DMS53 (cell line): ENCODE measurements at places on chromosomes 4 and X.

- peak; percentile 9 for DNase-seq
Measured at GRCh38 chr4:154208424-154208823, 283.2 kb downstream of the DCHS2 start.

DNA sequence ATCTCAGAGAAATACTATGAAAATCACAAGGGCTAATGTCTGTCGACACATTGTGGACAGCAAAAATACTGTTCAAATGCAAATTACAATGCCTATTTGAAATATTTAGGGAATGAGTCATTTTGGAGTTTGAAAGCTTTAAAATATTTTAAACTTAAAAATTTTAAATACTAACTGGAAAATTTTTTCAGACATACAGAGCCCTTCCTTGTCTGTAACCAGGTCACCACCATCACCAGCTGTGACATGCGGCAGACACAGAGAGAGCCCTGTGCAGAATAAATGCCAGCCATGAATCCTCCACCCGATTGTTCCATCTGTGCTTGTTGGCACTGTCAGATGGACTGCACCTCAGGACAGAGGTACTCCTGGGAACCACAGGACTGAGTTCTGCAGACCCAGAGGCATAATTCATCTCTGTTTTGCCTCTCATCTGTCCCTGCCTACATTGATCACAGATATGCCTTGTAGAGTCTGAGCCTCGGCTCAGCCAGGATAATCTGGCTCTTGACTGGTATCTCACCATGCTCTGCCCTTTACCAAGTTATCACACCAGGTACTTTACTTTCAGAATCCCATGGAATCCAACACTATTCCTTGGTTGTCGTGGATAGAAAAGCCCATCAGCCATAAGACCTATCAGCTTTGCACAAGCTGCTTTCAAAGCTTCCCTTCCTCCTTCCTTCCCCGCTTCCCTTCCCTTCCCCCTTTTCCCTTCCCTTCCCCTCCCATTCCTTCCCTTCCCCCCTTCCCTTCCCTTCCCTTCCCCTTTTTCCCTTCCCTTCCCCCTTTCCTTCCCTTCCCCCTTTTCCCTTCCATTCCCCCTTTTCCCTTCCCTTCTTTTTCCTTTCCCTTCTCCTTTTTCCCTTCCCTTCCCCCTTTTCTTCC, 67.2 kb downstream of the TBC1D9 start:
- DNase-seq: no peak

- DNase-seq: no peak
Measured at GRCh38 chr4:105461221-105461620, 12.6 kb downstream of the PPA2 start.

DNA sequence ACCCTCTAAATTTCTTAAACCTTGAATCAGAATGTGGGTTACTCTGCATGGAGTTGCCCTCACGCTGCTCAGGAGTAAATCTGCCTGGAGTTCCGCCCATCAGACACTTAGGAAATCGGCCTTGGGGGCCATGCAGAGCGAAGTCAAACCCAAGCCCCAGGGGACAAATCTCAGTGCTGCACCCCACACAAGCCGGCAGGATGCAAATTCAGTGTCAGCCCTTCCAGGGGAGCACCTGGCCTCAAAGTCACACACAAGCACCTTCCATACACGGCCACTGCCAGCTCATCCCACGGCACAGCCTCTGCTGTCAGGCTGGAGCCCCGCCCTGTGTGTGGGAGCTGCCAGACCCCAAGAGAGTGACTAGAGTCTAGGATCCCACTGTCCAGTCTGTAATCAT, 27.4 kb downstream of the RNF212 start:
- no peak for DNase-seq

DNA sequence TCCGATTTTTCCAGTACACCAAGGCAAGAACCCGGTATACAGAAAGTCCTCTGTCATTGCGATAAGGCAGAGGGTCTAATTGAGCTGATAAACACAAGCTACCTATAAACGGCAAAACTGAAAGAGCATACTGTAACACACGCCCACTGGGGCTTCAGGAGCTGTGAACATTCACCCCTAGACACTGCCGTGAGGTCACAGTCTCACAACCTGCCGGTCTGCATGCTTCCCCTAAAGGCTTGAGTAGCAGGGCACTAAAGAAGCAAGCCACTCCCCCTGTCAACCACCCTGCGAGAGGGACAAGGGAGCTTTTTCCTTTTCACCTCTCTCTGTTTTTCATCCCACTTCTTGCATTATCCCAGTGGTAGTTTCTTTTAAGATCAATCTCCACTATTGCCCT, 22.4 kb upstream of the F9 start:
- DNase-seq: no peak

DNA sequence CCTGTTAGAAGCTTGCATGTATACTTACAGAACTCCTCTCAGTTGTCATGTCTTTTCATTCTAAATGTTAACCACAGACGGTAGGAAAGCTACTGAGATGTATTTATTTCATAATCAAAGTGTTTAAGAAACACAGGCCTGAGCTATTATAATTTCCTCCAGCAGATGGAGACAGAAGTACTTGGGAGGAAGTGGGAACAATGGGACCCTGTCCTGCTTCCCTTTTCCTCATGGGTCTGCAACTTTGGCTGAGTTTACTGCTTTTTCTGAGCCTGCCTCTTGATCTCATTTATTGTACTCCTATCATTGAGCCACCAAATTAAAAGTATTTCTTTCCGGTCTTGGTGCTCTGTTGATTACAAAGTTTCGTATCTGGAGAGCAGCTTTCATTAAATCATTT, 67.7 kb upstream of the SPANXN2 start:
- DNase-seq: peak; percentile 77

DNA sequence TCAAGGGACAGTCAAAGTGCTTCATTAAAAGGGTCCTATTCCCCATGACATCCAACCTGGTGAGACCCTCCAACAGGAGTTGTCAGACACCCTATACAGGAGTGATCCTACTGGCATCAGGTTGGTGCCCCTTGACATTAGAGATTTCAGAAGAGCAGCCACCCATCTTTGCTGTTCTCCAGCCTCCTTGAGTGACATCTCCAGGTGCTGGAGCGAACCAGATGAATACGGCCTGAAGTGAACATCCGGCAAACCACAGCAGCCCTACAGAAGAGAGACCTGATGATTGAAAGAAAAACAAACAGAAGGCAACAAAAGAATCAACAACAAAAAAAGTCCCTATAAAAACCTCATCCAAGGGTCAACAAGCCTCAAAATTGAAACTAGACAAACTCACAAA, 146.1 kb upstream of the PBDC1 start:
- DNase-seq: no peak

DNA sequence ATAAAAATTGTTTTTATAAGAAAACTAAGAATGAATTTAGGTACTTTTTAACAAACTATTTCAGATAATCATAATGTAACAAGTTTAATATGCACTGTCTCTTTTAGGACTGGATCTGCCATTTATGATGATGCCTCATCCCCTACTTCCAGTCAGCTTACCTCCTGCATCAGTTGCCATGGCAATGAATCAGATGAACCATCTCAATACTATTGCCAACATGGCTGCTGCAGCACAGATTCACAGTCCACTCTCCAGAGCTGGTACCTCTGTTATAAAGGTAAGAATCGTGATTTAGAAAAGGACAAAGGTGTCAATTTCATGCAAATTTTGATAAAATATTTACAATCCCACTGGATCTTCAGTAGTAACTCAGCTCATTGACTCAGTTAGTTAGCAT, 566.2 kb downstream of the DACH2 start:
- DNase-seq: peak; percentile 0

DNA sequence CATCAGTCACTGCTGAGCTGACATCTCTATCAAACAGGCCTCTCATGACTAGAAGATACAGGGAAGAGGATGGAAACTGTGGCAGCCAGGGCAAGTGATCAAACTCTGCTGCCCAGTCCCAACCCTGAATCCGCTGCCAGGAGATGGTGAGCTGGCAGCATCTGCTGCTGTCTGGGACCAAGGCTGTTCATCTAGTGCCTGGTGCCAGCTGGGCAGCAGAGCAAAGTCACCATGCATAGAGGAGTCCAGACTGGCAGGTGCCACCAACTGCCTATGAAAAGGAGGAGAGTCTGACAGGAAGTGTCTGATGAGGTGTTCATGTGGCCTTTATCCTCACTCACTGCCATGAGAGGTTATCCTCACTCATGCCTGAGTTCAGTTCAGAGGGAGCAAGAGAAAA, 518.9 kb downstream of the MID1IP1 start:
- peak; percentile 81 for DNase-seq

DNA sequence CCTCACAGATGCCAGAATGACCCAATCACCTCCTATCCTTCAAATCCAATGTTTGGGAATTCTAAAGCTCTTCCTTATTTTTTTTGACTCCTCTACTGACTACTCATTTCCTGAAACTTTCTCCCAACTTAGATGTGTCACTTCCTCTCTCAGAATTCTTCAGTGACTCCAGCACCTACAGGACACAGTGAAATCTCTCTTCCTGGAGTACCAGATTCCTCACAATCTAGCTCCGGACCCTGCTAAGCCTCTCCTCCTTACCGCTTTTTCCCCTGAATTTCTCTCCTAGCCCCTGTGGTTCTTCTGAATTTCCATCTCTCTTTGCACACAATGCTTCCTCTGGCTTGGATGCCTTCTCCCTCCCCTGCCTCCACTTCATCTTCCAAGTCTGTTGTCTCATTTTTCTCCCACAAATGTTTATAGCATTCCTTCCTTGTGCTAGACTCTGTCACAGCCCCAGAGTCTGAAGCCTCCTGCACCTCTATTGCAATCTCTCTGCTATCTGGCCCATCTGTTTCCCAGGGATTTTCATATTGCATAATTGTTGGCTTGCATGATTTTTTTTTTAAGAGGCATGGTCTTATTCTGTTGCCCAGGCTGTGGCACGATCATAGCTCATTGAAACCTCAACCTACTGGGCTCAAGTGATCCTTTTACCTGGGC, 80.1 kb downstream of the ANAPC4 start:
- DNase-seq: no peak

DNA sequence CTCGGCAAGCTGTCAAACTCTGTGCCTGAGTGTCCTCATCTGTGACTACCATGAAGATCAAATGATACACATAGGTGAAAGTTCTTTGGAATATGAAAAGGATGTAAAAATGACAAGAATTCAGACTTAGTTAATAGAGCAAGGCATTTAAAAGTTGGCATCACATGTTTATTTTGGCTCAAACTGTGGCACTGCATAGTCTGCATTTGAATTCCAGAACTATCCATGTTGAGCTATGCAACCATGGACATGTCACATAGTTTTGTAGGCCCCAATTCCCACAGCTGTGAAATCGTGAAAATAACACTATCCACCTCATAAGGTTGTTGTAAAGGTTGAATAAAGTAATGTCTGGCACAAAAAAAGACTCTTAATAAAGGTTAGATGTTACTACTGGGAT, 33.9 kb downstream of the AFF2 start:
- no peak for DNase-seq

DNA sequence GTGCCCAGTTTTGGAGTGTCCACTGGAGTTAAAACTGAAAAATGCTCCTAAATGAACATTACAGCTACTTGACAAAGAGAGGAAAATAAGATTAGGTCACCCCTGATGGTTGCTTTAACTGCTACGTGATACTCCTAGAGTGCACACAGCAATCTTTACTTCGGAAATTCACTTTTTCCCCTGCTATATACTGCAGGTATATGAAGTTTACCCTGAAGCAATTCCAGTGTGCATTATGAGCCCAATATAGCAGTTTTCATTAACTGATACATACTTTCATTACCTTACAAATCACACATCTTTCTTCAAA, 773 bp upstream of the ZNF827 start:
- no peak for DNase-seq
